ENCODE measurements at places on chromosomes 3 and 15. TPM values are rescaled to one million over a fixed set of nuclear protein-coding genes. Genes with fewer than 3 reads are reported as not detected.
A peak's percentile ranks its signal among the peaks of the same experiment; 100 is the strongest.

DNA sequence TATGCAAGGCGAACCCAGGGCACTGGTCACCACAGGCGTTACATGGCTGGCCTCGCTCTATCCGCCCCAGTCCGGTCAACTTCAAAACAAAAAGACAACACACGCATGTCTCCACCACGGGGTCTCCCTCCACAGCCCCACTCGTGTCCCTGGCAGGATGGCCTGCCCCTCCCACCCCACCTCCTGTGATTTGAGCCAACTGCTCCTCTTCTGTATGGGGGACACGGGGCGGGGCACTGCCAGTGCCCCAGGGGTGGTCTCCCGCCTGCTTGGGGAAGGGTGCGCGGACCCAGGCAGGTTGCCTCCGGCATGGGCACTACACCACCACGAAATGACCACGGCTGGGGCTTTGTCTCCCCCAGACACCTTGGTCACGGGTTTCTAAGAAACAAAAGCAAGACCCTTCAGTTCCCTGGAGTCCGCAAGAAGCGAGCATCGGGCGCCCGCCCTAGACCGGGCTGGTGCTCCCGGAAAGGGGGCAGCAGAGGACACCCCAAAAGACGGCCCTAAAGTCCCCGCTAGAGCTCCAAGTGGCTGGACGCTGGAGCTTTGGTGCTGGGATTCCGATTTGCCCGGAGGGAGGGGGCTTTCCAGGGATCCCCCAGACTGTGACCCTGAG, 219.3 kb upstream of the PRICKLE2 start:
- no peak for DNase-seq

GRCh38 chr3:151909681-151910405, 36.4 kb downstream of the SUCNR1 start:
- DNase-seq: no peak

DNA sequence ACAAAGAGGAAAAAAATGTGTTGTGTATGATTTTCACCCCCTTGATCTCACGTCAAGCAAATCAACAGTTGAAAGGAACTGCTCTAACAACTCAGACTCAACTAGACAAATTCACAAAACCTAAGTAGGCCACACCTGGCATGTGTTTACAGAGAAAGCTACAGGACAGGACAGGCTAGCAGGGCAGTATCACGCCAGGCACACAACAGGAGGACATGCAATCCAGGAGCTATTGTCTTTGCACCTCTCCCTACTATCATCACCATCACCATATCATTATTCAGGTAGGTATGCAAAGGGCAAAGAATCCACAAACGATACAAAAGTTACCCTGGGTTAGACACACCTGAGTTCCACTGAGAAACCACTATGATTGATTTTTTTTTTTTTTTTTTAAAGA, 86.4 kb downstream of the TBL1XR1 start:
- no peak for DNase-seq

GRCh38 chr3:170740726-170741591, 129.0 kb downstream of the RPL22L1 start:
- peak; percentile 90 for DNase-seq

- DNase-seq: no peak
Measured at GRCh38 chr15:74901612-74902063, 5.0 kb downstream of the FAM219B start.

- no peak for DNase-seq
Measured at GRCh38 chr3:48535578-48535977, 21.0 kb downstream of the PFKFB4 start.

GRCh38 chr15:63210151-63211091, 21.0 kb downstream of the RAB8B start:
- DNase-seq: no peak

GRCh38 chr3:143351895-143352608, 232.5 kb downstream of the CHST2 start:
- no peak for DNase-seq

DNA sequence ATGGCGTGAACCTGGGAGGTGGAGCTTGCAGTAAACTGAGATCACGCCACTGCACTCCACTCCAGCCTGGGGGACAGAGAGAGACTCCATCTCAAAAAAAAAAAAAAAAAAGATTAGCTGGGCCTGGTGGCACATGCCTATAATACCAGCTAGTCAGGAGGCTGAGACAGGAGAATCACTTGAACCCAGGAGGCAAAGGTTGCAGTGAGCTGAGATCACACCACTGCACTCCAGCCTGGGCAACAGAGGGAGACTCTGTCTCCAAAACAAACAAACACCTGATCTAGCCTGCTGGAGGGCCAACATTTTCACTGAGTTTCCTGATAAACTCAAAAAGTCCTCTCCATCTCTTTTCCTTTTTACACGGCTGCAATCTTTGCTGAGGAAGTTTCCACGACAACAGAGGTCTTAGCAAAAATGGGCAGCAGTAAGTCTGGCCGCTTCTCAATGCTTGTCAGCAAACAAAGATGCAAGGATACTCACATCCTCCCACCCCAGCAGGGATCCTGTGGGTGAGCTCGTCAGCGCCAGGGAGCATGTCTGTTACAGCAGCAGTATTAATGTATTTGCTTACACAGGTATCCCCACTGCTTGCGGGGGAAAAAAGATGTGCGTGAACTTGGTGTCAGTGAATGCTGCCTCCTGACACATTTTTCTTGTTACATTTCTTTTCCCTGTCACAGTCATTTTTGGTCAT, 21.0 kb upstream of the CCDC174 start:
- DNase-seq: no peak

- no peak for DNase-seq
Measured at GRCh38 chr15:52067545-52067926, 45.0 kb downstream of the BCL2L10 start.

GRCh38 chr3:15063238-15063637, 1.9 kb downstream of the MRPS25 start:
- DNase-seq: no peak

DNA sequence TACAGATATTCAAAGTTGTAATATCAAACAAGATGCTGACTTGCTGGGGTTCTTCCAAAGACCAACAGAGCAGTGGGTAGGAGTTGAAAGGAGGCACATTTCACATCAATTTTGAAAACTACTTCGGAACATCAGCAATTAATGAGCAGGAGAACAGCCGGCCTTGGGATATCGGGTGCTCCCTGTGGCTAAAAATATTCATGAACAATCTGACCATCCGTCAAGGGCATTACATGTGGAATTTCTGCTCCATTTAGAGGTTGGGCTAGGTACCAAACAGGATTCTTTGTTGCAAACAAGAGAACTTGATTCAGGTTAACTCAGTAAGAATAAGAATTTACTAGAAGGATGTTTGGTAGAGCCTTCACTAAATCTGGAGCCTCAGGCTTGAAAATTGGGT, 223.9 kb downstream of the RYR3 start:
- no peak for DNase-seq

DNA sequence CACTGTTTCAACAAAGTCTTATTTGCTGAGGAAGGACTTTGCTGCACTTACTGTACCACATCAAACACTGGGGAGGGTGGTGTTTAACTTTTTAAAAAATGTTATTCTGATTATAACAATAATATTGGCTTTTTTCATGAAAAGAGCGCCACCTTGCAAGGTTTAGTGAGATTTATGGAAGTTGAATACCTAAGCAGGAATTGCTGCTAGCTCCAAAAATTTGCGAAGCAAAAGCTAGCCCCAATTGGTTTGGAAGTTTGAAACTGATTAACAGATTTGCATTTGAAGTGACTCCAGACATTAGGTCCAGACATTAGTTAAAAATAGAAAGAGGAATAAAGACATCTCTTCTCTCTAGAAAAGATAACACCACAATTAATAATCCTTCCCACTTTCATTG, 6.7 kb downstream of the ZIC1 start:
- no peak for DNase-seq

GRCh38 chr15:88535607-88536313, 10.7 kb downstream of the DET1 start:
- no peak for DNase-seq

DNA sequence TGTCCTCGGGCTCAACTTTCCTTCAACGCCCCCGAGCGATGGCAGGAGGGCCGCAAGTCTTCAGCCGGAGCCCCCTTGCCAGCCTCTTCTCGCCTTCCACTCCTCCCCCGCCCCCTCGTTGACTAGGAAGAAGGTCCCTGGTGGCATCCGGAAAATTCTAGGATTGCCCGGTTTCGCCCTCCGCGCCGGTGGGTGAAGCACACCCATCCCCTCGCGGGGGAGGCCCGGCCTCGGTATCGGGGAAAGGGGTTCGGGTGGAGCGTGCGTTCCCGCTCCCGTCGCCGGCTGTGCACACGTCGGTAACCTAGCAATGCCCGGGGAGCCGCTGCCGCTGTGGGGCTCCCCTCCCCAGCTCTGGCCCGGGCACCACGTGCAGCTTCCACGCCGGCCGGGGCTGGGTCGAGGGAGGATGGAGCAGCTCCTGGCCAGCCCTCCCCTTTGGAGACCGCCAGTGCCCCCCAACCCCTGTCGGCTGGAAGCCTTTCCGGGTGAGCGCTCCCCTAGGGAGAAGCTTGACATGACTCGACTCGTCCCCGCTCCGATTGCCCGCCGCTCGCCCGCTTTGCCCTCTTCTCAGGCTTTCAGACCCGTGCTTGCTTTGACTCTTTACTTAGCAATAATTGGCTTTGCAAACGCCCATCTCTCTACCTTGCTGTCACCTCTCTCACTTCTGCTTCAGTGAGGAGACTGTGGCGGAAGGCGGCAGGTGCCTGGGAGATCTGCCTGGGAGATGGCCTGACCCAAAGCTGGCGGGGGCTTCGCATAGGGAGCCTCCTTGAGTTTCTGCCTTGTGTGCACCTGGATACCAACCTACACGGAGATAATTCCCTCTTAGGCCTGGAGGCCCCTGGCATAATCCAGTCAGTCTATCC, 1.3 kb downstream of the CACNA1D start:
- DNase-seq: no peak

DNA sequence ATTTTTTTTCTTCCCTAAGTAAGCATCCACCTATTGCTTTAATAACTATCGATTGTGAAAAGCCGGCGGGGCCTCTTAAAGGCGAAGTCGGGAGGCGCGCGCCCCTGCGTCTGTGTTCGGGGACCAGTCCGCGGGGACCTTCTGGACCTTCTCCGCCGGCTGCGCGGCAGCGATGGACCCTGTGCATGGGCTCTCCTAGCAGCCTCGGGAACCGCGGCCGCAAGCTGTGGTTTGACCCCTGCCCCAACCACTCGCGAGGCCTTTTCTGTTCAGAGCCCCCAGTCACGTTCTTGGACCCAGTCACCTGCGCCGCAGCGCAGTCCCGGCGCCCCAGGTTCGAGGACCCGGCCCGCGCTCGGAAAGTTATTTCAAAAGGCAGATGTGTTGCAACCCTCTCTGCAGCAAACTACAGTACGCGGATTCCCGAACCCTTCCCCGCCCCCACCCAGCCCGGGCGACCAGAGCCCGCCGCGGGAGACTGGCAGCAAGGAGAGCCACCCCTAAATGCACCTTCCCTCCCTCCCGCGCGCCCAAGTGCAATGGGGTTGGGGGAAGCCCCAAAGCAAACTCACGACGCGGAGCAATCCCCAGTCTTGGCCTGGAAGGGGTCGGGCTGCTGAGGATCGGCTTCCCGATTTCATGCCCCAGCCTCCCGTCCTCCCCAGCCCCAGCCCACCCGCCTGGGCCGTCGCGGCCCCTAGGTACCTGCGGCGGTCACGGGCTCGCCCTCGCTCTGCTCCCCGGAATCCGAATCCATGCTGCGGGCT, 684 bp downstream of the TNFAIP8L3 start:
- DNase-seq: no peak

- DNase-seq: no peak
Measured at GRCh38 chr3:112143251-112143650, 10.2 kb upstream of the GCSAM start.

GRCh38 chr3:149605902-149606301, 51.9 kb downstream of the WWTR1 start:
- peak; percentile 37 for DNase-seq

GRCh38 chr3:69941439-69942176, 57.9 kb upstream of the SAMMSON start:
- DNase-seq: no peak

GRCh38 chr15:96107916-96108315, 222.6 kb upstream of the NR2F2 start:
- DNase-seq: no peak

DNA sequence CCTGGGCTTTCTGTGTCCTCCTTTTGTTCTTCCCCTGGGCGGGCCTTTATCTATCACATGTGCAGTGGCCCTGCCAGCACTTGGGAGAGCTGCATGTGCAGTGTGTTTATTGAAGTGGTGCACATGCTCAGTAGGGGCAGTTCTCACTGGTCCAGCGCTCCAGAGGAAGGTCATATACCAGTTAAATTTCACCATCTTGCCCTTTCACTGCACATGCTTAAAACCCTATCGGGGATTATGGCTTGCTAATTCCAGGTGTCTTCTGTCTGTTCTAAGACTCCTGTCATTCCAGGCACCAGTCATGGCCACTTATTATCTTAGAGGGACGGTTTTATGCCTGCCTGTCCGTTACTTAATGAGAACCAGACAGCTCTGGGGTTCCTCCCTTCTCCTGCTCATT, 52.2 kb downstream of the ROPN1B start:
- DNase-seq: no peak

GRCh38 chr3:42780892-42781700, 8.0 kb upstream of the CCDC13 start:
- DNase-seq: no peak

GRCh38 chr3:64666171-64666588, 21.6 kb downstream of the ADAMTS9 start:
- DNase-seq: no peak

DNA sequence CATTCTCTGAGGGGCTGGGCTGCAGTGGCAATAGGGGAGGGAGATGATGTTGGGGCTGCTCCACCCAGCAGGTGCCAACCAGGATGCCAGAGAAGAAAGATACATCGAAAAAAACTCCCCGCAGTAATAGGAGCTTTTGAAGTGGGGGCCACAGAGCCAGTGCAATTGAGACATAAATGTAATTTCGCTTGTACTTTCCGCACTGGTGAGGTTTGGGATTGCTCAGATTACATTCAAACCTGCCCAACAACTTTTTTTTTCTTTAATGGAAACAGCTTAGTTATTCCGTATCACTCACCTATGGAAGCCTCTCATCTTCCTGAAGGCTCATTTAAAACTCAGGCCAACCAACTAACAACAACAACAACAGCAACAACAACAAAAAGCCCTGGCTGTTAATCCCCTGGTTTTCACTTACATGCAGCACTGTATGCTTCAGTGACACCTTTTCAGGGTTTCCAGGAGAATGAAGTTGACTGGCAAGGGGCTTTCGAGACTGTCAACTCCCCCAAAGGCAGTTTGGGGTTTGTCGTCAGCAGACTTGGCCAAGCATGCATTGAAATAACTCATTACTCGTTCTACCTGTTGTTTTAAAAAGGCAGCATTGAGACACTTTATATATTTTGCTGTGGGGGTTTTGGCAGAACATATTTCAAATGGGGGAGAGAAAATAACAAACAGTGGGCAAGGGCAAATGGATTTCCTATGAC, 163.8 kb downstream of the EBLN2 start:
- no peak for DNase-seq

GRCh38 chr3:23601091-23601822, 204.5 kb upstream of the UBE2E1 start:
- DNase-seq: no peak

The VWA5B2 gene
- polyA plus RNA-seq: not detected

The CCR1 gene
- not detected for polyA plus RNA-seq

The SENP7 gene
- 4.2 TPM for polyA plus RNA-seq

The LRRC3B gene
- not detected for polyA plus RNA-seq

The GP9 gene
- not detected for polyA plus RNA-seq

The ROPN1 gene
- not detected for polyA plus RNA-seq

The UROC1 gene
- polyA plus RNA-seq: not detected

The MELTF gene
- 1.8 TPM for polyA plus RNA-seq

The THAP10 gene
- 3.8 TPM for polyA plus RNA-seq

The KCNMB3 gene
- 1.3 TPM for polyA plus RNA-seq

The ARNT2 gene
- polyA plus RNA-seq: 27.5 TPM

The PAQR9 gene
- not detected for polyA plus RNA-seq

The PCCB gene
- polyA plus RNA-seq: 65.0 TPM

The DNAH12 gene
- 0.01 TPM for polyA plus RNA-seq

The PLA2G4E gene
- not detected for polyA plus RNA-seq

The ESYT3 gene
- polyA plus RNA-seq: 0.09 TPM
